CD4-positive, alpha-beta T cell treated with Interleukin-6 for 4 hours (primary cell): ENCODE measurements at places on chromosomes 2 and 18.

DNA sequence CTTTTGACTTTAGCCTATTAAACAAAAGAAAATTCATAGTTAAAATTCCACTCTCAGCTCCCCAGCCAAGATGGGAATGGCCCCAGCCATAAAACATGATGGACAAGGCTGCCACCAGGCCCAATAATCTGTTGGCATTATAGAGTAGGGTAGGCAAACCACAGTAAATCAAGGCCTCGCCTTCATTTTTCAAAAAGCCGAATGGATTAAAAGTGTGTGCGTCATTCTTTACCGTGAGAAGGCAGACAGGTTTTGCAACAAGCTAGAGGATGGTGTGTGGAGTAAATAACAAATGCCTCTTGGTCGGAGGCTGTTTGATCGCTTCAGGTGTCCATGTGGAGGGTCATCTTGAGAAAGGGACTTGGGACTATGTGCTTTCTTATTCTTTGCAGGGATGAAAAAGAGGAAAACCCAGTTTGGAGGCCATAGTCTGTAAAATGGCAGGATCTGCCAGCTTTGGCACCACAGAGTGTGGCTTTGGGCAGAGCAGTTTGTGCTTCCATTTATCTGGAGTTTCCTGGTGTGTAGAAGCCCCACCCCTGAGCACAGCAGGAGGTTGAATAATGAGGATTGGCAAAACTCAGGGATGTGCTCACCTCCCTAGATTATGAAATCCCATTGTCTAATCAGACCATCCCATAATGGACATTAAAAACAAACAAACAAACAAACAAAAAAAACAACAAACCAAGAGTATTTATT, 57.1 kb upstream of the ITGB6 start:
- no peak for DNase-seq

DNA sequence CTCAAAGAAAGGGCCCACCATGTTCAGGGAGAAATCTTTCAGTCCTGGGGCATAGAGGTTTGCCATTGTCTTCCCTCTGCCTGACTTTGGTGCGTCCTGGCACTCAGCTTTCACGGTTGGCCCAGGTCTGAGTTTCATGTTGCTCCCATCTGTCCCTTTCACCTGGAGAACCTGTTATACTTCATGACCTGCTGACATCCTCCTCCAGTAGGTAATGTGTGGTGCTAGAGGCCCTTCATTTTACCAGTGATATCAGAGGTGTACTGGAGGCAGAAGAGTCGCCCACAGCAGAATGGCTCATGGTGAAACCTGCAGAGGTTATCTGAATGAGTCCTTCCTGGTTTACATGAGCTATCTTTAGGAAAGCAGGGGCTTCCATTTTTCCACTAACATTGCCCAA, 128.8 kb upstream of the DLX2 start:
- no peak for DNase-seq

DNA sequence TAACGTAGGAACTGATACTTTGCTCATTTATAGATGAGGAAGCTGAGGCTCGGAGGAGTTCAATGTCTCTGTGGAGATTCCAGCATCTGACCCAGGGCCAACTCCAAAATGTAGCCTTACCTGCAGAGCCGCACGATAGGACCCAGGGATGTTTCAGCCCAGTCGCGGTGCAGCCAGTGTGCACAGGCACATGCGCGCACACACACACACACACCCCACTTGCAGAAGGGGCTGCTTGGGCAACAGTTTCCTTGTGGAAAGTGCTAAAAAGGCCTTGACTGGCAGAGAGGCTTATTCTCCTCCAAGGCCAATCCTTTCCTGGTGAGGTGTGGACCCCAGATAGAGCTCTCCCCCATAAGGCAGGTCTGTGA, 101.7 kb downstream of the ZFP36L2 start:
- no peak for DNase-seq

DNA sequence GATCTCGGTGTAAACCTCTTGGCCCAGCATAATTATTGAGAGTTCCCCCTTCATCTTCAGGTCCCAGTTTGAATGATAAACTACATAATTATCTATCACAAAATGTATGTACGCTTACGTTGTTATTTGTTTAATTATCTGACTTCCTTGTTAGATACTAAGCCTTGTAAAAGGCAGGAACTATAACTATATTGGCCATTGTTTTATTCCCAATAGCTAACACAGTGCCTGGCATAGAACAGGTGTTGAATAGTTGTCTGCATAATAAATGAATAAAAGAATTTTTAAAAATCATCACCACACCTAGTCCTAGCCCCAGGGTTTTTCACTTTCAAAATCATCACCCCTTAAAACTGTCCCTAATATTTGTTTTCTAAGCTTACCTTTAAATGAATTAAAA, 207.9 kb downstream of the MREG start:
- DNase-seq: no peak

DNA sequence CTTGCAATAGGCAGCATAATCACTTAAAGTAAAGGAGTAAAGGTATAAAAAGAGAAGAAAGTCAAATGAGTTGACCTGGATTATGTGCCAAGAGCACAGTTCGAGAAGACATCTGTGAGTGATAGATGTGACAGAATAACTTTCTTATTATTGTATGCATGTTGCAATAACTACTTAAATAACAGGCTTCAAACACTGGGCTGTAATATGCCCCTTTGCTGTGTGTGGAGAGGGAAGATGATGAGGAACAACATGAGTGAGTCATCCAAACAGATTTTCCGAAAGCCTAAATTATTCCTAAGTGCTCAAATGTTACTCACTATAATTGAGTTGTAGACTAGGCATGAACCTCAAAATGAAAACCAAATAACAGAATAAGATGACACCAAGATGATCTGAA, 328.1 kb downstream of the EXOC6B start:
- DNase-seq: no peak

- no peak for DNase-seq
These were observed 108.0 kb downstream of the CLIP4 start for GRCh38 chr2:29223257-29223656.

GRCh38 chr2:107932979-107933378, 53.3 kb upstream of the SLC5A7 start:
- DNase-seq: no peak

DNA sequence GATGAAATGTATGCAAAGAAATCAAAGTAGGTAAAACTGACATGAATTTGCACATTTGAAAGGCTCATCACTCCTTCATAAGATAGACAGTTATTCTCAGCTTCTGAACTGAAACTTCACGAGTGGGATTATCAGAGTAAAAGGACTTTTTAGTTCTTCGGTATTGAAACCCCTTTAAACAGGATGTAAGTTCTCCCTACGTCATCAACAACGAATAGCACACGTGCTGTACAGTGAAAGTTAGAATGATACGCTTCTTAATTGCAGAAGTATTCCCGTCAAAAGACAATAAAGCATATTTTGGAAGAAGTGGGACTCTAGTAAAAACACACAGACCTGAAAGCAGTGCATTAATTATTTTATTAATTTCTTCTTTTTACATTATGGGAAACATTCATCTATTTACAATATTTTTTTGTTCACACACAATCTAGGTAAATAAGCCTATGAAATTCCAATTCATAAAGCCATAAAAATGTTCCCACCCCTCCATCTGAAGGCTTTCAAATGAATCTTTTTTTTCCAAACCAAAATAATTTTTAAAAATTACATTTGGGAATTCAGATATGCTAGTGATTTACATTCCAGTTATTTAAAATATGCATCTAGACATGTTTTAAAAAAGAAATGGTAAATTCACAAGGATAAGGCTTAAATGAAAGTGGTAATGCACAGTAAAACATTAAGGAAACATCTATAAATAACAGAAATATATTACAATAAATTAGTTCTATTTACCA, 45.9 kb downstream of the TGIF1 start:
- no peak for DNase-seq

- DNase-seq: no peak
These were observed 212.9 kb upstream of the APCDD1 start for GRCh38 chr18:10241579-10241978.

DNA sequence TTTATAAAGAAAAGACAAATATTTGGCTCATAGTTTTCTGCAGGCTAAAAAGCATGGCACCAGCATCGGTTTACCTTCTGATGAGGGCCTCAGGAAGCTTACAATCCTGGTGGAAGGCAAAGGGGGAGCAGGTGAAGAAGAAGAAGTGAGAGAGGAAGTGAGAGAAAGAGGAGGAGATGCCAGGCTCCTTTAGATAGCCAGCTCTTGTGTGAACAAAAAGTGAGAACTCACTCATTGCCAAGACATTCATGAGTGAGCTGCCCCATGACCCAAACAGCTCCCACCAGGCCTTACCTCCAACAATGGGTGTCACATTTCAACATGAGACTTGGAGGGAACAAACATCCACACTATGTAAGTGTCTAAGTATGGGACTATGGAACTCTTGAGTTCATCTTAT, 14.3 kb downstream of the CCDC150 start:
- DNase-seq: no peak

- no peak for DNase-seq
These were observed 51.5 kb downstream of the RPL37A start for GRCh38 chr2:216549926-216550690.
